ENCODE measurements at places on chromosomes 3 and 15.

- DNase-seq, result no peak
These were observed 3.5 kb downstream of the SPINT1 start for GRCh38 chr15:40847223-40847961.

DNA sequence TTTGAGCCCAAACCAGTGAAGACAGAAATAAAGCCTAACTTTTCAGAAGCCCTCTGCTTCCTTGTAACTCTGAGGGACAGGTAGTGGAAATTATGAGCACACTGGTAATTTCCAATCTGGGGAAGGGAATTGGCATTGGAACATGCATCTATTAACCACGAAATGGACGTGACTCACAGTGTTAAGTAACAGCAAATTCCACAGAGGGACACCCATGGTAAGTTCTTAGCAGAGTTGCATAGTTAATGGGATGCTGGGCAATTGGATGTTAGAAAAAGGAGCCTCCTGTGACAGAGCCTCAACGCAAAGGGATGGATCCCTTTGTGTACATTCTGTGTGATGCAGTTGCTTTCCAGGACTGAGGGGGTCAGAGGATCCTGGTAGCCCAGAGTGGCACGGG lies 168.6 kb downstream of the SEMA6D start:
- DNase-seq, result no peak

- DNase-seq, result no peak
These were observed 296.5 kb upstream of the RASGRP1 start for GRCh38 chr15:38861108-38861507.

DNA sequence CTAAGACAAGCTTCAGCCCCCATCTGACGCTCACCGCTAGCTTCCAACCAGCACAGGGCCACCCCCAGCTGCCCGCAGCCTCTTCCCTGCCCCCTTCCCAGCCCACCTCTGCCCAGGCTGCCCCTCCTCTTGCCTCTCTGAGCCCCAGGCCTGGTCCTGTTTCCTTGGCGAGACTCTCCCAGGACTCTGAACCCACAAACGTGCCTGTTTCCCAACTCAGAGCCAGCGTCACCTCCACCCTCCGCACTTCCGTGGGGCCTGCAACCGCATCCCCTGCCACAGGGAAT lies 35.0 kb downstream of the ZXDC start:
- no peak for DNase-seq

DNA sequence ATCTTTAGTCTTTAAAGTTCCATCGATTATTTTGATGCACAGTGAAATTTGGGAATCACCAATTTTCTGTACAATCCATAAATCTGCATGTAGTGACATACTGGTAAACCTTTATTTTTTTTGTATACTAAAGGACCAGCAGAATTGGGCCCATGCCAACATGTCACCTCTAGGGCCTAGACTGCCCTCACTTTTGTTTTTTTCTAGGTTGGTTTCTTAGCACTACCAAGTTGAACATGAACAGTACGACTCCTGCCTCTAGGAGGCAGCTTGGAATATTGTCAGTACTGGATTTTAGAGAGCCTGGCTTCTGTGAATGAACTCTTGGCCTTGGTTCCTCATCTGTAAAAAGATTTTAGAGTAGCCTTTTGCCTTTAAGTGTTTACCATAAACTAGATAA lies 32.3 kb downstream of the NKIRAS1 start:
- no peak for DNase-seq

GRCh38 chr3:14216257-14217048 lies 37.8 kb downstream of the LSM3 start:
- no peak for DNase-seq

DNA sequence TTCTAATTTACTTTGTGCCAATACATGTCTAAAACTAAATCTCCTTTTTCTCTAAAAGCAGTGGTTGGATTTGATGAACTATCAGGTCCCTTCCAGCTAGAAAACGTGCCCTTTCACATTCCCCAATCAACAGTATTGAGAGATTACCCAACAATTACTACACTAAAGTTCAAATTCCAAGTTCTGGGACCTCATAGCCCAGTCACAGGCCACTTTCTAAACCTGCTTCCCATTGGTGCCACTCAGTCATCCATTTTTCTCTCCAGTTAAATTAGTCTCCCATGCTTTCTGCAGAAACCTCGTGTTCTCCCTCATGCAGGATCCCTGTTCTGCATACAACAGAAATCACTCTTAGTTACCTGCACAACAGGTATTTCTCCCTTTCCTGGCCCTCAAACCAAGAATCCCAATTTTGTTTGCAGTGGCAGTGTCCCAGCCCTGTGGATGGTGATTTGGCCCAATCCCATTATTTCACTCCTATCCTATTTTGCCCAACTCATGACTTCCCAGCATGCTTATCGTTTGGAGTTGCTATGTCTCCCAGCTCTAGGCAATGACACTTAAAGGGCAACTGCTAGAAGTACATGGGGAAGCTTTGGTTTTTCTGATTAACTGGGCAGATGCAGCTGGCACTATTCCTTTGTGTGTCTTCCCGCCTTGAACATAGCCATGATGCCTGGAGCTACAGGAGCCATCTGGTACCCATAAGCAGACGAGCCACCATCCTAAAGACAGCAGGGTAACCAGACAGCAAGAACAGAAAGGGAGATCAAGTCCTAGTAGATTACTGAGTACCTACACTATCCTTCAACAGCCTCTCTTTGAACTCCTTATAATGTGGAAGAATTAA lies 224.2 kb downstream of the MINAR1 start:
- no peak for DNase-seq

DNA sequence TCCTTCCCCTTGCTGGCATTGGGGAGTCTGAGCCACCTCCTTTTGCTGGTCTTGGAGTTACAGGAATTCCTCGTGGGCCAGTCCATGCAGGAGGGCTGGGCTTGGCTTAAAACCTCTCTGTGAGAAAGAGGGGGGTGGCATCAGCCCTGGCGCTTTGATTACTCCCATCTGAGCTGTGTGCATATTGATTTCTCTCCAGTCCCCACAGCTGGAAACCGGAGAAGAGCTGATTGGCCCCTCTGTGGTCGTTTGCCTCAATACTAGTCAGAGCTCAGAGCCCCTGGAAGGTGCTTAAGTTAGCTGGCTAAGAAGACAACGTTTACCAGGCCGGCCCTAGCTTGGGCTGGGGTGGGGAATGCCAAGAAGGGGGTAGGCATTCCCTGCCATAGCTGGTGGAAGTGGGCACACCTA lies 4.0 kb upstream of the RASGRF1 start:
- DNase-seq, result no peak

GRCh38 chr3:79027593-79027992 lies 740.2 kb downstream of the ROBO1 start:
- DNase-seq, result no peak

- DNase-seq, result no peak
These were observed 132.5 kb downstream of the MAP2K5 start for GRCh38 chr15:67674983-67675382.

DNA sequence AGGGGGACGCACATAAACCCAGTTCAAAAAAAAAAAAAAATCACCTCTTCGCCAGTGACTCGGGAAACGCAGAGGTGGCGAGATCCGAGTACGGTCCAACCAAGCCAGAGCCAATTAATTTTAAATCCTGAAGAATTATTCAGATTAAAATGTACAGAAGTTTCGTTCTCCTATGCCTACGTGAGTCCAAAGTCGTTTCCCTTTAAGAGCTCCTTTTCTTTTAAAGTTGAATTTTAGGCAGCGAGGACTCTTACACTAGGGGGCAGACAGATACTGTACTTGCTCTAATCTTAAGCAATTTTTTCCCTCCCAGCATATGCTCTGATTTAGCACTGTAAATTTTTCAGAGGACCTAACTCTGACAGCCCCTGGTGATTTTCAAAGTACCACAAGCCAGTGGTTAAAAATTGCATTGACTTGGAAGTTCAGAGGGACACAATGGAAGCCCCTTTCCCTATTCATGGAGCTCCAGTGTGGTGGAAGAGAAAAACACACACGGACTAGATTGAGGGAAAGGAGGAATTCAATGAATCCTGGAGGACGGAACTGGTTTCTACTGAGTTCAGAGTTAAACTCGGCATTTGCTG lies 3.3 kb upstream of the NR2F2 start:
- no peak for DNase-seq

- DNase-seq, result peak; percentile 96
These were observed at the start of gene MFGE8 for GRCh38 chr15:88913017-88913849. Gene MFGE8, minus strand, starts transcription at chr15:88913379. Its CDS starts 60 bp downstream, at chr15:88913319.

DNA sequence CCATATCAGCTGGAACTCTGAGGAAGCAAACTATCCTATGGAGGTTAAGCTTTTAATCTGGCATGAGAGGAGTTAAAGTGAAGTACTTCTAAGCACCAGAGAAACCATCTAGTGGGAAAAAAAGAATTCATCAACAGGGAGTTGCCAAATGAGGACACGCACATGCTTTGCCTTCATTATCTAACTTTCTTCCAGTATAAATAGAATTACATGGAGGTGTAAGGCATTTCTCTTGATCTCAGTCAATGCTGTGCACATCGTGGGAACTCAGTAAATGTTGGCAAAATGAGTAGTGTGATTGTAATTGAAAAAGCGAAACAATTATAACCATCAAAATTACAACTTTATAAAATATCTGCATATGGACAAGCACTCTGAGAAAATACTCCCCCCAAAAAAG lies 8.0 kb upstream of the GSK3B start:
- no peak for DNase-seq

GRCh38 chr3:75042941-75043340 lies 428.5 kb upstream of the CNTN3 start:
- no peak for DNase-seq

GRCh38 chr15:76866716-76867321 lies 38.3 kb downstream of the SCAPER start:
- no peak for DNase-seq

GRCh38 chr3:14513566-14514322 lies 26.4 kb downstream of the GRIP2 start:
- DNase-seq, result no peak

DNA sequence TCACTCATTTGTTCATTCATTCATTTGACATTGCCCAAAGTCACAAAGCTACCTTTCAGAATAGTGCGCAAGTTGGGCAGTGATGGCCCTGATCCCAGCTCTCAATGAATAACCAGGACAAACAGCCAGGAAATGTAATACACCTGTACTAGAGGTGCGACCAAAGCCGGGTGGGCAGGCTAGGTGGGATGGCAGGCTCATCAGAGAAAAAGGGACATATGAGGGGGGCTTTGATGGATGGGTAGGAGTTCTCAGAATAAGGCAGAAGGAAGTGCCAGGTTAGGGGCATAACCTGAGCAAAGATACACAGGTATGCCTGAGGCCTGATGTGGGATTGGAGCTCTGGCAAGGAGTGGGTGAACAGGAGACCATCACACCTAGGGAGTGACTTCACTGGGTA lies 53.4 kb upstream of the SMAD6 start:
- DNase-seq, result no peak
